ENCODE measurements at places on chromosomes 3 and 15. TPM values are rescaled to one million over a fixed set of nuclear protein-coding genes. Genes with fewer than 3 reads are reported as not detected.

GRCh38 chr3:60989626-60990441 lies 261.4 kb downstream of the FHIT start:
- no peak for DNase-seq

DNA sequence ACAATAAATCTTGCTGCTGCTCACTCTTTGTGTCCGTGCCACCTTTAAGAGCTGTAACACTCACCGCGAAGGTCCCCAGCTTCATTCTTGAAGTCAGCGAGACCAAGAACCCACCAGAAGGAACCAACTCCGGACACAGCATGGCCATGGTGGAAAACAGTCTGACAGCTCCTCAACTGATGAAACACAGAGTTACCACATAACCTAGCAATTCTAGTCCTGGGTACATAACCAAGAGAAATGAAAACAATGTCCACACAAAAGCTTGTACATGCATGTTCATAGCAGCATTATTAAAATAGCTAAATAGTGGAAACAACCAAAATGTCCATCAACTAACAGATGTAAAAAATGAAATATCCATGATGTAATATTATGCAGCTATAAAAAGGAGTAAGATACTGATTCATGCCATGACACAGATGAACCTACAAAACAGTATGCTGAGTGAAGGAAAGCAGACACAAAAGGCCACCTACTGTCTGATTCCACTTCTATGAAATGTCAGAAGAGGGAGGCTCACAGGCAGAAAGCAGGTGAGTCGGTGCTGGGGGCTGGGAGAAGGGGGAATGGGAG lies 36.8 kb downstream of the VGLL4 start:
- DNase-seq: no peak

- DNase-seq: no peak
Observed at GRCh38 chr3:147130461-147130860, 275.9 kb downstream of the ZIC4 start.

Gene CNTN6
- total RNA-seq: 0.83 TPM

Gene GOLGA6L4
- 1.4 TPM for total RNA-seq
